NCI-H1417 (cell line): ENCODE measurements at places on chromosomes 1 and 21.
A peak's percentile ranks its signal among the peaks of the same experiment; 100 is the strongest.

DNA sequence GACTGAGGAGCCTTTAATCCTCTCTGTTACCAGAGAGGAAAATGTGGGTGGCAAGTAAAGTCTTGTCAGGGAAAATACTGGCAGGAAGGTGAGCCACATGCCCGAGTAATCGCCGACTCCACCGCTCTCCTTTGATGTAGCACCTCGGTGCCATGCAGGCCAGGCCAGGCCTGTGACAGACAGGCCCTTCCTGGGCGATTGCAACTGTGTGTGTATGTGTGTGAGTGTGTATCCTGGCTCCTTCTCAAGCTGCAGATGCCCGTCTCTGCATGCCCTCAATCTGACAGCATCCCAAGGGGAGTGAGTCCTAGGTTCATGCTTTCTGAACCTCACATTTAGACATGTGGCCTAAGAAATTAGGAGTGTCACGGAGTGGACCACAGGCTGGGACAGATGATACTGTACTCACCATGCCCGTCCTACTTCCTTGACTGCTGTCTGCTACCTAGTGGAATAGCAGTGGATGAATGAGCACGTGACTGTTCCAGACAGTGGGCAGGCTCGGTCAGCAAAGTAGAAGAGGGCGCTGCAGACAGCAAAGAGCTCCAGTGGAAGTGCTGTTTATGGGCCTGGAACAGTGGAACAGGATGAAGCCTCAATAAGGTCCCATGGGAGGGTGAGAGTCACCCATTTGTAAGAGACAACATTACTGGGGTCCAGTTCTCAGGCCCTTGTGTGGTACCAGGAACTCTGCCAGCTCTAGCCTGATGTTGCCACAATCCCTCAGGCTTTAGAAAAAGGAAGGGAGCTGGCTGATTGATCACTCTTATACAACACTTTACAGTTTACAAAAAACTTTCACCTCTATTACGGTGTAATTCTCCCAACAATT is 25.3 kb downstream of the SERTAD4 start:
- DNase-seq, result no peak

- DNase-seq, result peak; percentile 85
Observed at GRCh38 chr1:102628109-102628613, 480.2 kb downstream of the COL11A1 start.

DNA sequence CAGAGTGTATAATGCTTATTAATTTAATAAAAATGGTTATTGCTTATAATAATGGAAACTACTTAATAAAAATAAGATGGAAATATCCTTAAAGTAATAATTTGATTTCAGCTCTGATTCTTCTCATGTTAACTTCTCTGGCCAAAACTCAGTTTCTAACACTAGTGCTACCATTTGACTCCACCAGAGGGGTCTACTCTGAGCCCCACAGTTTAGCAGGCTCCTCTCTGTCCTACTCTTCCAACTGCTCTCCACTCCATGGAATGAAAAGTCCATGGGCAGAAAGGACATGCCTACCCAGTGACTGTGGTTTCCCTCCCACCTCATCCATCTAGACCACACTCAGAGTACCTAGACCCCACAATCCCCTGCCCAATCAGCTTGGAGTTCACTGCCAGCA is 489.1 kb upstream of the CAMK1G start:
- no peak for DNase-seq

GRCh38 chr1:156805766-156806511 is 10.7 kb downstream of the SH2D2A start:
- DNase-seq, result no peak

DNA sequence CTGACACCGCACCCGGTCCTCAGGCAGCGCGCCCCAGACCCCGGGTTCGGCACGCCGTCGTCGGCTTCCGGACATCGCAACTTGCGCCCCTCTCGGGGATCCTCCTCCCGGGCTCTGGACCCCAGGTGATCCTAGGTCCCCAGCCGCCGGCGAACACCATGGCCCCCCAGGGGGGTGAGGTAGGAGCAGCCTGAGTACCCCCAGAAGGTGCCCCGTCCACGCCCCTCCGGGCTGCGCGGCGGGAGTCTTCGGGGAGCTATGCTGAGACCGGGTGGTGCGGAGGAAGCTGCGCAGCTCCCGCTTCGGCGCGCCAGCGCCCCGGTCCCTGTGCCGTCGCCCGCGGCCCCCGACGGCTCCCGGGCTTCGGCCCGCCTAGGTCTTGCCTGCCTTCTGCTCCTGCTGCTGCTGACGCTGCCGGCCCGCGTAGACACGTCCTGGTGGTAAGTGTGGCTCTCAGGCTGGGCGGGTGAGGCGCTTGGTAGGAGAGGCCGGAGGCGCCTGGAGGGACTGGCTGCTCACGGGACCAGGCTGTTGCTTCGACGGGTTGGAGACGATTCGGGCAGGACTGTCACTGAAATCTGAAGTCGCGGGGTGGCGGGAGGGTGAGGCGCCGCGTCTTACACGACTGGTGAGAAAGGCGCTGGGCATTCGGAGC is 367 bp downstream of the WNT2B start:
- no peak for DNase-seq

DNA sequence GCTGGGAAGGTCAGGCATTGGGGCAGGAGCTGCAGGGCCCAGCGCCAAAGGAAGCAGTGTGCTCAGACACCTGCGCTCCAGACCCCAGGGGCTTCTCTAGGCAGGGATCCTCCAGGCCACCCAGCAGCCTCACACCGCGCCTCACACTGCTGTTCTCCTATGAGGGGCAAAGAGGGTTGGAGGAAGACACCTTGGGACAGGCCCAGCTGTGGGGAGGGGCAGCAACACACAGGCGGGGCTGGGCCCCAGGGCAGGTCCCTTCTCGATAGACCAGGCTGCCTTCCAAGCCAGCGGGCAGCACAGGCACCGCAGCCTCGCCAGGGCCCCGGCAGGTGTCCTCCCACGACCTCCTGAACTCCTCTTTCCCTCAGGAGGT is 20.7 kb upstream of the PRSS38 start:
- no peak for DNase-seq

DNA sequence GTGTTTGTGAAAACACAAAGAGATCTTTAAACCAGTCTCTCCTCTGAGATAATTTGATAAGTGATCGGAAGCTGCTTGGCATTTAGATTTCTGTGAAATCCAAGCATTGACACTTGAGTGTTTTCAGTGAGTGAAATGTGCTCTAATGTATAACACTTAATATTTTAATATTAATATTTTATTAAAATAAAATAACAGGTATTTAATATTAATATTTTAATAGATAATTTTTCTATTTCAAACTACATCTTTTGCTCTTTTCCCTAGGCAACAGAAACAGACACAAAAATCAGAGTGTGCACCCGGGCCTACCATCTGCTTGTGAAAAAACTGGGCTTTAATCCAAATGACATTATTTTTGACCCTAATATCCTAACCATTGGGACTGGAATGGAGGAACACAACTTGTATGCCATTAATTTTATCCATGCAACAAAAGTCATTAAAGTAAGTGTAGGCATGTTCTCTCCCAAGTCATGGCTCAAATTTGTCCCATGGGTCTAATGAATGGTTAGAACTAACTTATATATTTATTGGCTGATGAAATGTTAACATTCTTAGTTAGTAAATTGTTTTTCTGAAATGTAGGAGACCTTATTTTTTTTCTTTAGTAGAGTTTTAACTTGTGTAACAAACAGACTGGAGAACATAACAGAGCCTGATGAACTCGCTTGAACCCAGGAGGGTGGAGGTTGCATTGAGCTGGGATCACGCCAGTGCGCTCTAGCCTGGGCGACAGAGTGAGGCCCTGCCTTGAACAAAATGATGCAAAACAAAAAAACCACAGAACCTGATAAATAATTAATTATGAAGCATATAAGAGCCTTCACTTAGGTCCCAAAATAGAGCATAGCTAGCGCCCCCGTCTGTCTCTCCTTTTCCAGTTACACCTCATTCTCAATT is 55.2 kb downstream of the MTR start:
- no peak for DNase-seq

GRCh38 chr1:227828786-227829185 is 13.3 kb downstream of the PRSS38 start:
- DNase-seq, result no peak

DNA sequence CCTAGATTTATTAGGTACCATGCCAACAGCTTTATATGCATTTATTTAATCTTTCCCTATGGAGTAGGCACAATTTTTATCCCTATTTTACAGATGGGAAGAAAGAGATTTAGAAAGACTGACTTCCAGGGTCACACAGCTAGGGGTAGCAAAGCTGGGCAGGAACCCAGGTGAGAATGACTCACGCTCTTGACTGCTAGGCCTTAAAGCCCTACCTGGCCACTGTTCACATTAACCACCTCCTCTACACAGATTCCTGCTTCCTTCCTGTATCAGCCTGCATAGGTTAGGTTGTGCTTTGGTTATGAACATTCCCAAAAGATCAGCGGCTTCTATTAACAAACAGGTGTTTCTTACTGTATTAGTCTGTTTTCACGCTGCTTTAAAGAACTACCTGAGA is 53.2 kb downstream of the DNAJC6 start:
- no peak for DNase-seq

- DNase-seq, result no peak
Observed at GRCh38 chr1:231584117-231584516, 42.5 kb upstream of the DISC1 start.

DNA sequence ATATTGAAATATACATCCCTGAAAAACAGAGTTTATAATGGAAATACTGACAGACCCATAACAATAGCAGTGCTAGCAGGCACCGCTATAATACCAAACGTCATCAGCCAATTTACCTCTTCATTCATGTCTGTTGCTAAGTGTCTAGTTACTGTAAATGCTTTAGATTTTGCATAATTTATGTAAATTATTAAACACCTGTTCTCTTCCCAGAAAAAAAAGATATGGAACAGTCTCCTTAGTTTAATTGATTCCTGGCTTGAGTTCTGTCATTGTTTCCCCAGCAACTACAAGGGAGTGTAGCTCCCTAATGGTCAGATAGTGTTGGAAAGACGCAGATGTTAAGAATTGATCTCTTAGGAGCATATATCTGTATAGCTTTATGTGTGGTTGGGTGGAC is 817.9 kb upstream of the ADGRL2 start:
- DNase-seq, result no peak

DNA sequence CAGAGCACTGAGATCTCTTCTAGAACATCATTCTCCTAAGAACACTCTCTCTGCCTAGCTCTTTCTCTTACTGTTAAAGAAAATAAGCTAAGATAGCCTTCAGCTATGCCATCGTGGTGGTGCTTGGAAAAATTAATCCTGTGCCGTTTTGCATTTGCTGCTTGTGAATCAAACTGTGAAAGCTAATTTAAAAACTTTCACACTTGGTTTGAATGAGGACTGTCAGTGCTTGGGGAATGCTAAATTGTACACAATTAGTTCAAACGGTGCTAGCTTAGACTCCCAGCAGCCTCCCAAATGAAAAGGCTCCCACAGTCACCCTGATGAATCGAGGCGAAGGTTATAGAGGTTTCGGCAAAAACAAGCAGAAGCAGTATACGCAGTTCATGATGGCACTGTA is 79.6 kb downstream of the DAB1 start:
- DNase-seq, result no peak

DNA sequence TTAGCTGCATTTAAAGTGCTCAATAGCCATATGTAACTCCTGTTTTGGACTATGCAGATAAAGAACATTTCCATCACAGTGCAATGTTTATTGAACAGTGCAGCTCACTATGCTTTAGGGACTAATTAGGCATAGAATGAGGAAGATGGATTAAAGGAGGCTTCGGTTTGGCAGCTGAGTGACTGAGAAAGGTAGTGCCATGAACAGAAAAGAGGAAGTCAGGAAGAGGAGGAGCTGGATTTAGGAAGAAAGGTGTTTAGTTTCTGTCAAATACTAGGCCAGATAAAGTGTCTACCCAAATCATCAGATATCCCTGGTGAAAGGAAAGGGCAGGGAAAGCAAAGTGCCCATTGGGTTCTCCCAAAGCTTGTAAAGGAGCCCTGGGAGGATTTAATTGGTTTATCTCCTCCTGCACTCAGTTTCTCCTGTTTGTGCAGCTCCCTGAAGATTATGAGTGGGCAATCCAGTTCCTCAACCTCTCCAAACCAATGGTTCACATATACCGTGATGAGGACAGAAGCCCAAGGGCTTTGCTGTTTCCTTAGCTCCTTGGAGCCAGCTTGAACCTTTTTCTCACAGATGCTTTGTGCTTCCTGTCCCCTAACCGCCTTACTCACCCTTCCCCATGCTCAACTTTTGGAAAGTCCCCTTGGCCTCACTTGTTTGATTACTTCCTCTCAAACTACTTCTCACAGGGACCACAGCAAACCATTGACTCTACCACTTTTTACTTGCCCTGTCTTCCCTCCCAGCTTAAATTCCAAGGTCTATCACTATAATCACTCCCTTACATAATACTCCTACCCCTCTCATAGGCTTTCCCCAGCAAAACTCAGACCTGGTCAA is 3.5 kb upstream of the RAP1A start:
- no peak for DNase-seq

DNA sequence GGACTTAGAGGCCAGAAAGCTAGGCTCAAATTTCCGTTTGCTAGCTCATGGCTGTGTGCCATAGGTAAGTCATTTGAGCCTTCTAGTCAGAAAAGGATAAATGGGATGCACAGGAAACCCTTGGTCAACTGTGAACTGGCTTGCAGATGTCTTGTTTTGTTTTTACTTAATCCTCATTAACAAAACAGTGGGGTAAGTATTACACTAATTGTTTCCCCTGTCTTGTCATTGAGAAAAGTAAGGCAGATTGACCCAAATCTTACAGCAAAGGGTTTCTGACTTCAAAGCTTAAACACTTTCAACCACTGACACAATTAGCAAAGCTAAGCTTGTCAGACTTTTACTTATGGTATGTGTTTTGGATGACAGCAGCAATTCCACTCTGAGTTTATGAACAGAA is 291.3 kb downstream of the NTNG1 start:
- DNase-seq, result no peak

- no peak for DNase-seq
Observed at GRCh38 chr1:210536254-210536961, 207.7 kb downstream of the HHAT start.

- peak; percentile 35 for DNase-seq
Observed at GRCh38 chr21:37006486-37007291, at the start of gene RIPPLY3. RIPPLY3 (plus strand) TSS chr21:37006702; CDS start chr21:37006773, 71 bp downstream.

DNA sequence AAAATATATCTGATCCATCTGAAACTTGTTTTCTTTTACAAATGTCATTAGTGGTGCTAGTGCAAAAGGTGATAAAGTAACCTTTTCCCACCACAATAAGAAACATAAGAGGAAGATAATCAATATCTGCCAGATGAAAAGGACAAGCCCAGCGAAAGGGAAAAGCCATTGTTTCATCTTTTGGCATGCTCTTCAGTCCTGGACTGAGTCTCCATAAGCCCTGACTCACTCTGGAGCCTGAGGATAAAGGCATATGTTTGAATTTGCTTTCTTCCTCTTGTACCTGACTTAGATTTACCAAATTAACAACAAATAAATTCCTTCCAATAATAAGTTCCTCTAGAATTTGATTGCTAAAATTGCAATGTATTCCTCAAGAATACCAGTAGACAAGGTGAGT is 13.6 kb downstream of the DNAJC11 start:
- no peak for DNase-seq
